ENCODE measurements at places on chromosomes 13 and 19.

- no peak for DNase-seq
Observed at GRCh38 chr13:93670866-93671265, 444.3 kb downstream of the GPC6 start.

DNA sequence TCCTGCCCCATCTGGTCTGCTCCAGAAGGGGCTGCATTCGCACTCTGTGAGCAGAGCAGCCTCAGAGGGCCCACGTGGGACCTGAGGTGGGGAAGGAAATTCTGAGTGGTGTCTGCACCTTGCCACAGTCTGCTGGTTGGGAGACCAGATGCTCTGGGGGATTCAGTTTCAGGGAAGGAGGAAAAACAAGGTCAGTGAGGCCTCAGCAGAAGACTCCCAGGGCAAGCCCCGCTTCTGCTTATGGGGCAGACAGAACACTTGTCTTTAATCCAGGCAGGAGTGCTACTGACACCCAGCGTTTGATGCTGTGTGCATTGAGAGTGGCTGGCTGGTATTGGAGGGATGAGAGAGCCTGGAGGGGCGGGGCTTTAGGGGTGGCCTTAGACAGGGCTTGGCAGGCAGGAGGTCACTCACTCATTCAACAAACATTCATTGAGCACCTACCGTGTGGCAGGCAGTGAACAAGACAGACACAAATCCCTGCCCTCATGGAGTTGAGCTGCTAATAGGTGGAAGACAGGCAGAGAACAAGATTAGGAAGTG, 4.9 kb upstream of the CLEC17A start:
- DNase-seq: no peak

DNA sequence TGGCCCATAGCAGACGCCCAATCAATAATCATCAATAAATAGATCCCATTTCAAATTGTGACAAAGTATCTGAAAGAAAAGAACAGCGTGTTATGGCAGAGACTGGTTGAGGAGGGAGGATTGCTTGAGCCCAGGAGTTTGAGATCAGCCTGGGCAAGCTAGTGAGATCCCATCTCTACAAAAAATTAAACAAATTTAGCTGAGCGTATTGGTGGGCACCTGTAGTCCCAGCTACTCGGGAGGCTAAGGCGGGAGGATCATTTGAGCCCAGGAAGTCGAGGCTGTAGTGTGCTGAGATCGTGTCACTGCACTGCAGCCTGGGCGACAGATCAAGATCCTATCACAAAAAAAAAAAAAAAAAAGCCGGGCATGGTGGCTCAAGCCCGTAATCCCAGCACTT, 6.4 kb upstream of the GNA11 start:
- DNase-seq: no peak

GRCh38 chr13:46051968-46052318, 603 bp downstream of the ZC3H13 start:
- DNase-seq: no peak

- DNase-seq: no peak
Observed at GRCh38 chr19:32692727-32693061, 1.1 kb downstream of the NUDT19 start.

DNA sequence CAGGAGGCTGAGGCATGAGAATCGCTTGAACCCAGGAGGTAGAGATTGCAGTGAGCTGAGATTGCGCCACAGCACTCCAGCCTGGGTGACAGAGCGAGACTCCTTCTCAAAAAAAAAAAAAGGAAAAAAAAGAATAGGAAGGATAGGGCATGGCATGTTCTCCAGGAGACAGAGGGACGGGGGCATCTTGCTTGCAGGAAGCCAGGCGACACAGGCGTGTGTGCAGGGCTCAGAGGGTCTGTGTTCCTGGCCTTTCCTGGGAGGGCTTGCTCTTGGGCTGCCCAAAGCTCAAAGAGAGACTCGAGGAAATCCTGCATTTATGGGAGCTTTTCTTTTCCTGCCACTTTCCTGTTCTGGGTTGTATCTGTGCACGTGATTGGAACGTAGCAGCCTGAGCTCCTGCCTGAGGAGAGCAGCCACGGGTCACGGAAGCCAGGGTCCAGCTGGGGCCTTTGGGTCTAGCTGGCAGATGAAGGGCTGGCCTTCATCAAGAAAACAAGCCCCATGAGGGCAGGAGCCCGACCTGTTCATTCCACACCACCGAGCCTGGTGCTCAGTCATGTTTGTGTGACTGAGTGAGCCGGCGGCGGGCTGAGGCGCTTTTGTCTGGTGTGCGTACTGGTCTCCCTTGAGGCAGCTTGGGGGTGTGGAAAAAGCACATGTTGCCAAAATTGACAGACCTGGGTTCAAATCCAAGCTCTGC, 44.5 kb downstream of the CAPN12 start:
- DNase-seq: no peak

DNA sequence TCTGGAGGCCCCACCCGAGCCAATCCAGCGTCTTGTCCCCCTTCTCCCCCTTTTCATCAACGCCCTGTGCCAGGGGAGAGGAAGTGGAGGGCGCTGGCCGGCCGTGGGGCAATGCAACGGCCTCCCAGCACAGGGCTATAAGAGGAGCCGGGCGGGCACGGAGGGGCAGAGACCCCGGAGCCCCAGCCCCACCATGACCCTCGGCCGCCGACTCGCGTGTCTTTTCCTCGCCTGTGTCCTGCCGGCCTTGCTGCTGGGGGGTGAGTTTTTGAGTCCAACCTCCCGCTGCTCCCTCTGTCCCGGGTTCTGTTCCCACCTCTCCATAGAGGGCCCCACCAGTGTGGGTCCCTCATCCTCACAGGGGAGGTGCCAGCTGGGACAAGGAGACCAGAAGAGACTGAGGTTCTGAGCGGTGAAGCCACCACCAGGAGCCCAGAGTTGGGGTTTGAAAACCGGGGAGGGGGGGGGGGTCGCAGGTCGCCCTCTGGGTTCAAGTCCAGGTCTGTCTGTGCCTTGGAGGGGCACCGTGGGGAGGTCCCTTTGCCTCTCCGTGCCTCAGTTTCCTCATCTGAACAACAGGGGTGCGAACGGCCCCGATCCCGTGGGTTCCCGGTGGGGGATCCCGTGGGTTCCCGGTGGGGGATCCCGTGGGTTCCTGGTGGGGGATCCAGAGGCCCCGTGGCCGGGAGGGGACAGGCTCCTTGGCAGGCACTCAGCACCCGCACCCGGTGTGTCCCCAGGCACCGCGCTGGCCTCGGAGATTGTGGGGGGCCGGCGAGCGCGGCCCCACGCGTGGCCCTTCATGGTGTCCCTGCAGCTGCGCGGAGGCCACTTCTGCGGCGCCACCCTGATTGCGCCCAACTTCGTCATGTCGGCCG, at the start of gene ELANE:
Gene ELANE, plus strand, starts transcription at position 168 of the 878 bp plus-strand sequence. Its CDS starts 26 bp downstream, at position 194.
- no peak for DNase-seq

DNA sequence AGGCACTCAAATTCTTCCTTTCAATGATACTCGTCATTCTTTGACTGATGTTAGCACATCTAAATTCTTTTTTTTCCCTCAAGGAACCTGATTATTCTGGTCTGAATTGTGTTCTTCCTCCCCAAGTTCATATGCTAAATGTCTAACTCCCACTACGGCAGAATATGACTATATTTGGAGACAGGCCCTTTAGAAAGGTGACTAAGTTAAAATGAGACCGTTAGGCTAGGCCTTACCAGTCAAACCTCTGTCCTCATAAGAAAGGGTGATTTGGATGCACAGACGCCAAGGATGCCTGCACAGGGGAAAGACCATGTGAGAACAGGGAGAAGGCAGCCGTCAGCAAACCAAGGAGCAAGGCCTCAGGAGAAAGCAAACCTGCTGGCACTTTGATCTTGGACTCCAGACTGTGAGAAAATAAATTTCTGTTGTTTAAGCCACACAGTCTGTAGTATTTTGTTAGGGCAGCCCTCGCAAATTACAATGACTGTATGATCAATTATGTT, 13.1 kb upstream of the FOXO1 start:
- DNase-seq: no peak

- DNase-seq: no peak
Observed at GRCh38 chr13:43180837-43181236, 157.5 kb downstream of the DNAJC15 start.

- DNase-seq: no peak
Observed at GRCh38 chr13:93116809-93117208, 109.8 kb upstream of the GPC6 start.
